Right forelimb (tissue), 1 donor: ENCODE measurements at places on chromosomes 5 and 9.
A peak's percentile ranks its signal among the peaks of the same experiment; 100 is the strongest.

GRCh38 chr5:139668064-139668880 is 20.1 kb downstream of the CXXC5 start:
- DNase-seq: peak; percentile 77

GRCh38 chr5:79518718-79519117 is 4.8 kb upstream of the HOMER1 start:
- no peak for DNase-seq

- no peak for DNase-seq
Measured at GRCh38 chr9:114902786-114903524, 27.4 kb downstream of the TNFSF8 start.

DNA sequence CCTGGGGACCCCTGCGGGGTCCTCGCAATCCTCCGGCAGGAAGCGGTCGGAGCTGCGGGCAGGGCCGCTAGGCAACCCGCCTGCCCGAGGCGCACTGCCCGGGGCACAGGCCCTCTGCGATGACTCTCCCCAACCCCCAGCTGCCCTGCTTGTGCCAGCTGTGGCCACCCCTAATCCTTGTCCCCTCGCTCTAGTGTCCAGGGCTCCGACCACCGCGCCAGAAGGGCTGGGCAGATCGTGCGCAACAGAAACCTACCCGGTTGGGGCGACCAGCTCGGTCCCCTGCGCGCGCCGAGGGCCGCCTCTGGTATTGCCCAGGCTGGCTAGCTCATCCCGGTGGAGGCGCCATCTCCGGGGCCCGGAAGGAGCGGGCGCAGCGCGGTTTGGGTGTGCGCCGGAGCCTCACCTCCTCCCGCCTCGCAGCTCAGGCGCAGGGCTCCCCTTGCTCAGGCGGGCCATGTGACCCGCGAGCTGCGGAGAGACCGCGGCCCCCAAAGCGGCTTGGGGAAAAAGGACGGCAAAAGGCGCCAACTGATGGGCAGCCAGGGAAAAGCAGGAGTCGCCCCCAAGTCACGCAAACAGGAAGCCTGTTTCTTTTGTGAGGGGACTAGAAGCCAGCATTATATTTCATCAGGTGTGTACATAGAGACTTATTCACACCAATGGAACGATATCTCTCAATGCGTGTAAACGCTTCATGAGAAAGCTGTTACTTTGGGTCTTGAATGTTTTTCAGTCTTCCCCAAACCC is 46.8 kb upstream of the RNF20 start:
- no peak for DNase-seq

DNA sequence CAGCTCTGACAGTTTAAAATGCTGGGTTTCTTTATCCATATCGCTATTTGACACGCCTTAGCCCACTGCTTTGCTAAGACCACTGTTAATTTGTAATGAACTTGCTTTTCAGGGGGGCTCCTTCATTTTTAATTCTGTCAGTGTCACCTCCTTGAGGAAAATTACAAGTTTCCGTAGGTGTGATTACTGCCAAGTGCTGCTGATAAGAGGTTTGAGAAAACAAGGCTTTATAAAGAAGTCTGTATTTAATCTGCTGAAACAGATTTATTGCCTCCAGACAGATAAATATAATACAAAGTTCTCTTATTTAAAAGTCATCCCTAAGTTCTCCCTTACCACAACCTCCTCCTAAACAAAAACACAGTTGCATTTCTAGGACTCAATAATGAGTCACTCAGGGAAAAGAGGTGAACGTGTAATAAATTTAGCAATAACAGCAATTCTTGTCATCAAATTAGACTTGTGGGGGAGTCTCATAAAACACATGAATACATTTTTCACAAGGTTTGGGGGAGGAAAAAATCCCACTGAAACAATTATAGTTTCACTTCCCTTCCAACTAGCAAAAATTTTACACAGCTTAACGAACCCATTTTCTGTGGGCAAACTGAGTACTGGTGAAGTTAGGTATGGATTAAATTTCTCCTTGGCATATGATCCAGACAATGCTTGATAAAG is 72.8 kb downstream of the MAPKAP1 start:
- no peak for DNase-seq

DNA sequence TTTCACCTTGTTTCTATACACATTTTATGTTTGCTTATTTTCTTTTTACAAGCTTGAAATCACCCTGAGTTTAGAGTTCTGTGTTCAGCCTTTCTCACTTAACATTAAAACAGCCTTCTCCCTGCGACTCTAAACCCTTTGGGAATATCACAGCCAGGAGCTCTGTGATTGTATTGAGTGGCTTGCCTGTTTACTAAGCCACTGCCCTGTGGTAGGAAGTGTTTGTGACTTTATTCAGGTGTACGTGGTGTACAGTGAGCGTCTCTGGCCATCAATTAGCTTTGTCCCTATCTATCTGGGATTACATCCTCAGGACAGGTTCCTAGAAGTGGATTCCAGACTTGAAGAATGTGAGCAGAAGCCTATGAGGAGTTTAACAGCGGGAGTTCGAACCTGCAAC is 11.0 kb upstream of the NEURL1B start:
- peak; percentile 11 for DNase-seq

DNA sequence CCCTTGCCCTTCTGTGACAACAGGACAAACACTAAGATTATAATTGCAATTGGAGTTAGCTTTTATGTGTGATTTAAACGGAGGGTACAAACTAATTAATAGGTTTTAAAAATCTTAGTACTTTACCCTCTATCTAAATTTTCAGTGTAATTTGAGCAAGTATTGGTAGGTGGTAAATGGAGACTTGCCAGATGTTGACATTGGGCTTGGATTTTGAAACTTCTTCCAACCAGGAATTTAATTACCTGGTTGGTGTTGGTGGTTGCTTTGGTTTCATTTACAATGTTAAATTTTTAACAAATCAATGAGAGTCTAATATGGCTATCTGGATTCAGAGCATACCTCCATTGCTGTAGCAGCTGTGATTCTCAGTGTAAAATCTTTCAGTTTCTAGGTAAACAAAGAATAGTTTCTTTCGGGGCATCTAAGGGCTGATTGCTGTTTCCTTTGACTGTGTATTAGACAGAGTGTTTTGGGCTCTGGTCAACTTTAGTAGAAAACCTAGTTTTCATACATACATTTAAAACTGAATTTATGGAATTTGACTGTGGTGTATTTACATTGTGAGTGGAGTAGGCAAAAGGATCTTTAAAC is 1.9 kb downstream of the DAPK1 start:
- no peak for DNase-seq
